ENCODE measurements at places on chromosomes 12 and 14. TPM values are rescaled to one million over a fixed set of nuclear protein-coding genes. Genes with fewer than 3 reads are reported as not detected.

HOXC4 gene
- total RNA-seq, result not detected

FAR2 gene
- total RNA-seq, result 19.5 TPM

LRFN5 gene
- 0.12 TPM for total RNA-seq

P3H3 gene
- total RNA-seq, result 14.1 TPM

DIO2 gene
- 0.03 TPM for total RNA-seq

ERP27 gene
- total RNA-seq, result not detected

PIWIL1 gene
- not detected for total RNA-seq

KRT5 gene
- total RNA-seq, result not detected

Data from neural progenitor cell (in vitro differentiated cells).